ENCODE measurements at places on chromosomes 2 and 18.

DNA sequence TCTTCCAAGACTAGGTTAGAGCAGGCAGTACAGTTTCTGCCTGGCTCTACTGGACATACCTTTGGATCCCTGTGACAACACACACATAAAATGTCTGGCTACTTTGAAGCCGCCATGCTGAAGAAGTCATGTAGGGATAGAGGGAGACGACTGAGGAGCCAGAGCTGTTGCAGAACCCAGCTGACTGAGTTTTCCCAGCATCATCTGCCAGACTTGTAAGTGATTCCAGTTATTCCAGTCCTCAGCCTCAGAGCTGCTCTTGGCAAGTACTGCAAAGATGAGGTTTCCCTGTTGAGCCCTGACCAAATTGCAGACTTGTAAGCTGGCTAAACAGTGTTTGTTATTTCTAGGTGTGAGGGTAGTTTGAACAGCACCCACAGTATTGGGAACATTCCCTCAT lies 31.5 kb upstream of the TSPYL6 start:
- no peak for DNase-seq

- peak; percentile 46 for DNase-seq
These were observed 47.6 kb upstream of the IL1R1 start for GRCh38 chr2:102094917-102095316.

DNA sequence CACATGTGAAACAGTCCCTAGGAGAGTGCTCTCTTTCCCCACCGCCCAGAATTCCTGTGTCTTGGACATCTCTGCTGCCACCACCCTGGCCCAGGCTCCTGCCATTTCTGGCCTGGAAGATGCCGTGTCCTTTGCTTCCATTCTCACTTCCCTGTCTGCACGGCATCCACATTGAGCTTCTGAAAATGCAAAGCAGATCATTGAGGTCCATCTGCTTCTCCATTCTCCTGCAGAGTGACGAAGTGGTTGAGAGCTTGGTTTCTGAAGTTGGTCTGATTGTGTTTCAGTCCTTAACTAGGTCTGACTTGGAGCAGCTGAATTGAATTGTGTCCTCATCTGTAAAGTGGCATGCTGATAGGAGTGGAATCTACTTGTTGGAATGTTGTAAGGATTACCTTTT lies 98.7 kb upstream of the MGAT5 start:
- no peak for DNase-seq

- DNase-seq, result no peak
These were observed 84.9 kb downstream of the RHOB start for GRCh38 chr2:20531633-20532262.

- no peak for DNase-seq
These were observed 62.6 kb downstream of the NFATC1 start for GRCh38 chr18:79458131-79458838.

All from activated CD4-positive, alpha-beta T cell treated with anti-CD3 and anti-CD28 coated beads, Interleukin-2, amount 50 U/mL, for 16 hours (primary cell).